ENCODE measurements at places on chromosomes 4 and X. TPM values are rescaled to one million over a fixed set of nuclear protein-coding genes. Genes with fewer than 3 reads are reported as not detected.
A peak's percentile ranks its signal among the peaks of the same experiment; 100 is the strongest.

DNA sequence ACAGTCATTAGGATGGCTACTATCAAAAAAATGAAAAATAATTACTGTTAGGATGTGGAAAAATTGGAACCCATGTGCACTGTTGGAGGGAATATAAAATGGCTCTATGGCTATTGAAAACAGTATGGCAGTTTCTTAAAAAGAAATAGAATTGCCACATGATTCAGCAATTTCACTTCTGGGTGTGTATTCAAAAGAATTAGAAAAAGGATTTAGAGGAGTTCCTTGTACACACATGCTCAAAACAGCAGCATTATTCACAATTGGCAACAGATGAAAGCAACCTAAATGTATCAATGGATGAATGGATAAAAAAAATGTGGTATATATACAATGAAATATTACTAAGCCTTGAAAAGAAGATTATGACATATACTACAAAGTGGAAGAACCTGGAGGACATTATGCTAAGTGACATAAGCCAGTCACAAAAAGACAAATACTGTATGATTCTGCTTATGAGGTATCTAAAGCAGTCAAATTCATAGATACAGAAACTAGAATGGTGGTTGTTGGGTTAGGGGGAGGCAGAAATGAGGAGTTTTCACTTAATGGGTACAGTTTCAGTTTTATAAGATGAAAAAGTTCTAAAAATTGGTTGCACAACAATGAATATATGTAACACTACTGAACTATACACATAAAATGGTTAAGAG, 123.2 kb downstream of the ELOVL6 start:
- no peak for DNase-seq
- no peak overlapping the region for H3K27ac ChIP-seq
- H3K36me3 ChIP-seq, result peaks cover 28% of the 10 kb centered on the region
- H3K4me1 ChIP-seq, result no peaks in the 10 kb centered on the region

DNA sequence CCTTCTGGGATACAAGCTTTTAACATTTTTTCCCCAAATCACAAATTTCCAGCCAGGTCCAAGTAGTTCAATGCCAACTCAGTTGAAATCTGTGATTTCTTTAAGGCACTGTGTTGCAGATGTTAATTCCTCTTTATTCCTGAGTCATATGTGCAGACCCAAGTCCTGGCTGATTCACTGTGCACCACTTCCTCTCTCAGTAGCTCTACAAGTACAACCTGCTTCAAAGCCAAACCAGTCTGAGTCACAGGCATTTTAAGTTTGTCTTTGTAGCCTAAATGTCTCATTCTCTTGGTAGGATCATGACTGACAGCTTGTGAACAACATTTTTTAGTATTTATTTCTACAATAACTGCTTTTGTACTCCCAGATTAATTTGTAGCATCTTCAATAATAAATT, 165.6 kb upstream of the S100G start:
- H3K36me3 ChIP-seq, result no peaks in the 10 kb centered on the region
- peak; percentile 43 for DNase-seq
- H3K27ac ChIP-seq, result no peak overlapping the region
- no peak overlapping the region for H3K4me3 ChIP-seq
- no peaks in the 10 kb centered on the region for H3K27me3 ChIP-seq

GRCh38 chr4:184649971-184650855, 675 bp downstream of the PRIMPOL start:
- peak overlapping the region; percentile 94 for H3K4me3 ChIP-seq
- peaks cover 40% of the 10 kb centered on the region for H3K36me3 ChIP-seq
- H3K4me1 ChIP-seq, result peaks cover 46% of the 10 kb centered on the region

- no peaks in the 10 kb centered on the region for H3K27me3 ChIP-seq
- H3K36me3 ChIP-seq, result no peaks in the 10 kb centered on the region
- H3K4me3 ChIP-seq, result no peak overlapping the region
- no peaks in the 10 kb centered on the region for H3K4me1 ChIP-seq
- H3K27ac ChIP-seq, result no peak overlapping the region
- DNase-seq, result no peak
Observed at GRCh38 chr4:149835280-149835679, 19.6 kb upstream of the IQCM start.

GRCh38 chr4:26074712-26075430, 160.9 kb downstream of the SMIM20 start:
- peak overlapping the region; percentile 87 for H3K27ac ChIP-seq
- peak overlapping the region; percentile 34 for H3K4me3 ChIP-seq
- H3K4me1 ChIP-seq, result peaks cover 51% of the 10 kb centered on the region
- peaks cover 47% of the 10 kb centered on the region for H3K36me3 ChIP-seq
- DNase-seq, result peak; percentile 65
- no peaks in the 10 kb centered on the region for H3K27me3 ChIP-seq

GRCh38 chr4:170014359-170015011, 11.7 kb downstream of the MFAP3L start:
- H3K27ac ChIP-seq, result no peak overlapping the region
- no peaks in the 10 kb centered on the region for H3K36me3 ChIP-seq
- H3K4me1 ChIP-seq, result no peaks in the 10 kb centered on the region
- no peaks in the 10 kb centered on the region for H3K27me3 ChIP-seq

GRCh38 chr4:185235119-185235842, 25.9 kb downstream of the SNX25 start:
- H3K36me3 ChIP-seq, result peaks cover 10% of the 10 kb centered on the region
- no peak overlapping the region for H3K27ac ChIP-seq
- no peak overlapping the region for H3K4me3 ChIP-seq

DNA sequence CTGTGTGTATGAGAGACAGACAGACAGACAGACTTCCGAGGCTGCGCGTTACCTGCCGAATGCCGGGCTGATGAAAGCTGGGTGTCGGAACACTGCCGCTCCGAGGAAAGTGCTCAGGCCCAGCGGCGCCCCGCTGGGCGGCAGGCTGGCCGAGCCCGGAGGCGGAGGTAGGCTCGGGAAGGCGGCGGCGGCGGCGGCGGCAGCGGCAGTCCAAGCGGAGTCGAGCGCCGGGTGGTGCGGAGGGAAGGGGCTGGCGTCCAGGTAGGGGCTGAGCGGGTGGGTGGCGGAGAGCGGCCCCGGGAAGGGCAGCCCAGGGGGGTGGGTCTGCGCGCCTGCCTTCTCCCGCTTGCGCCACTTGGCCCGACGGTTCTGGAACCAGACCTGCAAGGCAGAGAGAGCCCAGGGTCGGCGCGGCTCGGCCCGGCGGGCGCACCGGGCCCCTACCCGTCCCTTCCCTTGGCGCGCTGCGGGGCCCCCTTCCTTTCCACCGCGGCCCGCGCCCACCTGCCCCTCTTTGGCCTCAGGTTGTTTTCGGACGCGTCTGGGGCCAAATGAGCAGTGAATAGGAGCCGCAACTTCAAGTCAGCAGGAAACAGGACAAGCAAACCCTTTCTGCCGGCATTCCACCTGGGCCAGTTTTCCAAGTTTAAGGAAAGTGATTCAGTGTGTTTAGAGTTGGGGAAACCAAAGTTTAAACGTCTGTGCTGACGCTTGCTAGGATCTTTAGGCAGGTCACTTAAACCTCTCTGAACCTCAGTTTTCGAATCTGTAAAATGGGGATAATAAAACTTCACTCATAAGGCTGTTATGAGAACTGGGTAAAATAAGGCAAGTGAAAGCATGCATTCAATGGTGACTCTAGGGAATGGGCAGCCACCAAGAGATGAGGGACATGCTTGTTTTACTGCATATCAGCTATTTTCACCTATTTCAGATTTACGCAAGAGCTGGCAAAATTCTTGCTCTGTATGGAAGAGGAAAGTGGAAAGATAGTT, 8.4 kb downstream of the ARX start:
- H3K27me3 ChIP-seq, result peaks cover 75% of the 10 kb centered on the region
- peaks cover 13% of the 10 kb centered on the region for H3K4me1 ChIP-seq
- peaks cover 4% of the 10 kb centered on the region for H3K36me3 ChIP-seq
- no peak overlapping the region for H3K27ac ChIP-seq
- peak overlapping the region; percentile 35 for H3K4me3 ChIP-seq

DNA sequence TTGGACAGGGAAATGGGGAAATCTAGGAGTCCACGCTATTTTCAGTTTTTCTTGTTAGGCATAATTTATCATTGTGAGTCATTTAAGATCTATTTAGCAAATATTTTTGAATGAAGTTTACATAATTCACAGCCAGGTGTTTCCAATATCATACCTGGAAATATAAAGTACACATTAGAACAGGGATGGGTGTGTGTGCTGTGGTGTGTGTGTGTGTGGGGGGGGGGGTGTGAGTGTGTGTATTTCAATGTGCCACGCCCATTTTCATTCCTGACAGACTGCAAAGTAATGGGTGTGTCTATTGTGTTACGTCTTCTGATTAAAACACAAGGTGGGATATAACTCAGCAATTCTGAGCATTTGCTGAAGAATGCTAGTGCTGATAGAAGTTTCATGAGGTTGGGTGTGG, 33.2 kb downstream of the ARHGAP10 start:
- no peak overlapping the region for H3K4me3 ChIP-seq
- H3K27ac ChIP-seq, result no peak overlapping the region
- no peaks in the 10 kb centered on the region for H3K27me3 ChIP-seq

GRCh38 chr4:46270986-46271596, 118.8 kb downstream of the GABRA2 start:
- DNase-seq, result no peak
- no peaks in the 10 kb centered on the region for H3K4me1 ChIP-seq
- H3K27ac ChIP-seq, result no peak overlapping the region
- H3K27me3 ChIP-seq, result no peaks in the 10 kb centered on the region

DNA sequence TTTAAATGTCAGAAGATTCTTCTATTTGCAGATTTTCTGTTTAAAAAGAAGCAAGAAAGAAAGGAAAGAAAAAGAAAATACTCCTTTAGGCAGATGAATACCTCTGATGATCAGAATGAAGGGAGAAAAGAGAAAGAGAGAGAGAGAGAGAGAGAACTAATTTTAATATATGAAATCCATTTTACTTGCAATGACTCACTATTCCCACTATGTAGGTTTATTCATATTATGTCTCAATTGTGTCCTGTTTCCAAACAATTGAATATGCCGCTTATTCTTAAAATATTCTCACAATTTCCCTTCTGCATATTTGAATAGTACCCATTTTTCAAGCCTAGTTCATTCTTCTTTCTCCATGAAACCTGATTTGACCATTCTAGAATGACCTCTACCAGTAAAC, 11.7 kb downstream of the MEPE start:
- H3K27ac ChIP-seq, result no peak overlapping the region
- no peak for DNase-seq
- H3K4me3 ChIP-seq, result no peak overlapping the region

DNA sequence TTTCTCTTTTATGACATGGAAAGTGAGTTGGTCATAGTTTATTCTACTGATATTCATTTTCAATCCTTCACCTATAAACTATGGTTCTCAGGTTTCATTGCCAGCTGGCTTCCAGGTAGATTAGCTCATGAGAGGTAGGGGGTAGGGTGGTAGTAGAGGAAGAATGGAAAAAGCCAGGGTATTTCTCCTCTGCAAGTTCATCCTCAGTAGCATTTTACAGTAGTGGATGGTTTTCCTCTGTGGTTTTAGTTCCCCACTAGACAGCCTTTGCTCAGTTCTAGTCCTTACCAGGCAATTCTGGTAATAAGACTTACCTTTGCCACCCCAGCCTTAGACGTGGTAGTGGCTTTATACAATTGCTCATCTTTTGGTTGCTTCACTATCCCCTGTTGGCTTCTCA, 8.9 kb upstream of the NAA11 start:
- no peaks in the 10 kb centered on the region for H3K4me1 ChIP-seq
- H3K36me3 ChIP-seq, result no peaks in the 10 kb centered on the region
- H3K4me3 ChIP-seq, result no peak overlapping the region
- no peak for DNase-seq
- H3K27ac ChIP-seq, result no peak overlapping the region
- H3K27me3 ChIP-seq, result no peaks in the 10 kb centered on the region

DNA sequence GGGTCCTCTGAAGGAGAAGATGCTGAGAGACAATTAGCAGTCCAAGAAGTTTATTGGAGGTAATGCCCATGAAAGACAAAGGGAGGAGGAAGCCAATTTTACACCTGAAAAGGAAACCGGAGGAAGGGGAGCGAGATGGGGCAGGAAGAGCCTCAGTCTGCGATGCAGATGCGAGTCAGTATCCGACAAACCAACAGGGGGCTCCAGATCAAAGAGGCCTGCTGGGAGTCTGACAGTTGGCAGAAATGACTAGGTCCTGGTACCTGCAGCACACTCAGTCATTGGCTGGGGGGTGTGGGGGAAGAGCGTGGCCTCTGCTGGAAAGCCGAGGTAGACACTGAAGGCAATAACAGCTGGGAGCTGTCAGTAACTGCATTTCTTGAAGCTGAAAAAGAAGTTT, 231.1 kb upstream of the CENPE start:
- H3K36me3 ChIP-seq, result no peaks in the 10 kb centered on the region
- no peak for DNase-seq
- H3K27ac ChIP-seq, result no peak overlapping the region
- H3K4me1 ChIP-seq, result no peaks in the 10 kb centered on the region

GRCh38 chr4:11134705-11135104, 294.0 kb downstream of the HS3ST1 start:
- no peak overlapping the region for H3K27ac ChIP-seq
- no peaks in the 10 kb centered on the region for H3K4me1 ChIP-seq
- no peaks in the 10 kb centered on the region for H3K36me3 ChIP-seq

GRCh38 chr4:105686571-105686970, 21.9 kb downstream of the INTS12 start:
- no peak for DNase-seq
- H3K4me3 ChIP-seq, result no peak overlapping the region
- H3K4me1 ChIP-seq, result no peaks in the 10 kb centered on the region
- peaks cover 49% of the 10 kb centered on the region for H3K36me3 ChIP-seq

DNA sequence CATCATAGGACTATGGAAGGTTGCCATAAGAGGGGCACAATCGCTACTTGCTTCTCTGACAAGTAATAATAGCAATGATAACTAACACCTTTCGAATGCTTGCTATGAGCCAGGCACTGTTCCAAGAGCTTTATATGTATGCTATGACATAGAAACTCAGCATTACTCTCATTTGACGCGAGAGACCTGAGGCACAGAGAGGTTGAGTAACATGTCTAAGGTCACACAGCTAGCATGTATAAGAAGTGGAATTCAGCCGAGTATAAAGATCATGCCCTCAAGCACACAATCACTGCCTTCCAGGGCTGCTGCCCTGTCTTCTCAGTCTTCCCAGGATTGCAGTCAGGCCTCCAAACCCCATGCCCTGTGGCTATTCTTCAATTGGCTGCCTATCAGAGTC, 19.5 kb downstream of the PJA1 start:
- no peak overlapping the region for H3K27ac ChIP-seq
- H3K27me3 ChIP-seq, result no peaks in the 10 kb centered on the region
- no peaks in the 10 kb centered on the region for H3K4me1 ChIP-seq
- DNase-seq, result no peak
- H3K4me3 ChIP-seq, result no peak overlapping the region

The IL21 gene
- total RNA-seq, result 0.09 TPM

The SSX5 gene
- not detected for total RNA-seq

The ZCCHC4 gene
- total RNA-seq, result 11.1 TPM

The CLNK gene
- 0.61 TPM for total RNA-seq

The NDNF gene
- total RNA-seq, result not detected

The SAGE1 gene
- not detected for total RNA-seq

The TMEM47 gene
- total RNA-seq, result not detected

The S100P gene
- total RNA-seq, result 1.3 TPM

The SPANXB1 gene
- total RNA-seq, result not detected

The ADRA2C gene
- total RNA-seq, result not detected

The NAP1L2 gene
- total RNA-seq, result 1.8 TPM

The MAGEE1 gene
- total RNA-seq, result 2.9 TPM

The SYP gene
- 3.9 TPM for total RNA-seq

Measured in activated CD8-positive, alpha-beta memory T cell treated with anti-CD3 and anti-CD28 coated beads, Interleukin-2, amount 10 ng/mL, durations not matched to agents 7 days and 5 days (primary cell).